Activated T-helper 17 cell treated with anti-CD3 and anti-CD28 coated beads, Interleukin-2, amount 50 U/mL, for 72 hours (primary cell): ENCODE measurements at places on chromosomes 2 and 18.

- peaks cover 35% of the 10 kb centered on the region for H3K4me1 ChIP-seq
- no peaks in the 10 kb centered on the region for H3K27me3 ChIP-seq
- peaks cover 51% of the 10 kb centered on the region for H3K36me3 ChIP-seq
- peak overlapping the region; percentile 35 for H3K27ac ChIP-seq
- ATAC-seq, result no peak
Measured at GRCh38 chr18:54206447-54206846, 18.0 kb downstream of the MBD2 start.

DNA sequence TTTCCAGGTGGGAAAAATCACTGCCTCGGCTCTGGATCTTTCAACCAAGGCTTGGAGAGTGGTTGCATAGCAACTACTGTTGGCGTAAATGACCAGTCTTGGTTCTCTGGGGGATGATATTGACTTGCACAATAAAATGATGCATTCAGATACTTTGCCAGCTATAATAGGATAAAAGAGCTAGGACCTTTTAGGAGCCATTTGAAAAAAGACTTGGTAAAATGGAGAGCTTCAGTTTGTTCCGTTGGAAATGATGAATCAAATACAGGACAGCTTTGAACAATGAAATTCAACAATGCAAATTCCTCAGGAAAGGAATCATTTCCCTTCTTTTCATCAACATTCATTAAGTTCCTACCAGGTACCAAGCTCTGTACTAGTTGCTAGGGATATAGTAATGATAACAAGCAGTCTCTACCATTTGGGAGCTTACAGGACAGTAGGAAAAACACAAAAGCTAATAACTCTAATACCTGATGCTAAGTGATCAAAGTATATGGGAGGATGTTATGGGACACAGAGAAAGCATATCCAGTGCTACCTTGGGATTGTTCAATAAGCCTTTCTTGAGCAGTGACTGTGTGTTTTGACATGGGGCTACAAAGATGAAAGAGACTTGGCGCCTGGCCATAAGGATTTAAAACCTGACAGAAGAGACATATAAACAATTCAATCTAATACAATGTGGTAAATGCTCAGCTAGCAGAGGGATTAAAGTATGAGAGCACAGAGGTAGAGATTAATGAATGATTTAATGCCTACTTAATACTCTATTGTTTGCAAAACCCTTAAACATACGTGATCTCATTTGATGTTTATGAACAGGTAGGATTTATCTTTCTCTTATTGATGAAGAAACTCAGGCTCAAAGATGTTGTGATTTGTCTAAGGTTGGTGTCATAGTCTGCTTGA is 110.7 kb downstream of the QPCT start:
- H3K27ac ChIP-seq, result peak overlapping the region; percentile 93
- ATAC-seq, result no peak
- peak overlapping the region; percentile 72 for H3K4me3 ChIP-seq
- H3K36me3 ChIP-seq, result no peaks in the 10 kb centered on the region
- H3K4me1 ChIP-seq, result peaks cover 54% of the 10 kb centered on the region
- H3K27me3 ChIP-seq, result no peaks in the 10 kb centered on the region

DNA sequence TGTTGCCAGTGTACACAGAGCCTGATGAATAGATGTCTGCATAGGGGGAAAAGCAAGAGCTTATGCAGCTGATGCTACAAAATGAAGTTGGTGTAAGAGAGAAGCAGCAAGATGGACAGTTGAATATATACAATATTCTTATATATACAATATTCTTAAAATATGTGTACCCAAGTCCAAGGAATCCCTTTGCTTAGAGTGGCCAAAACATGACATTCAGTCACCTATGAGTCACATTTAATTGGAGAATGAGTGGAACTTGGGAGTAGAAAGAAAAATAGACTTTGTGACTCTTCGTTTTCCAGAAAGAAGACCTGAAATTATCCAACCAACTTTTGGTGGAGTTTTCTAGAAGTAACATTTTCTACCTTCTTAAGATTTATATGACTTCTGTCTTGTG is 81.8 kb downstream of the SCN9A start:
- no peaks in the 10 kb centered on the region for H3K27me3 ChIP-seq
- no peak overlapping the region for H3K27ac ChIP-seq
- H3K4me1 ChIP-seq, result no peaks in the 10 kb centered on the region
- ATAC-seq, result no peak

DNA sequence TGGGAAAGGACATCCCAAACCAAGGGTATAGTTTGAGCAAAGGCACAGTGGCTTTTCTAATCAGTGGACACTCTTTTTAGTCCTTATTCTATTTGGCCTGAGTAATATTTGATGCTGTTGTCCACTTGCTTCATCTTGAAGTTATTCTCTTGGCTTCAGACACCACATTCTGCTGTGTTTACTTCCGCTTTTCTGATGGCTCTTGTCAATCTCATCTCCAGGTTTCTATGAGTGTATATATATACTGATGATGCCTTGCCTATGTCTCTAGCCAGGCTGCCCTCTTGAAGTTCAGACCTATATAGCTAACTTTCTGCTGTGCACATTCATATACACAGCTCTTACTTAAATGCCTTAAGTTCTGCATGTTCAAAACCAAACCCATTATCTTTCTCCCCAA is 83.1 kb downstream of the EFEMP1 start:
- H3K27me3 ChIP-seq, result peaks cover 6% of the 10 kb centered on the region
- H3K36me3 ChIP-seq, result no peaks in the 10 kb centered on the region
- no peak for ATAC-seq
- H3K27ac ChIP-seq, result no peak overlapping the region

DNA sequence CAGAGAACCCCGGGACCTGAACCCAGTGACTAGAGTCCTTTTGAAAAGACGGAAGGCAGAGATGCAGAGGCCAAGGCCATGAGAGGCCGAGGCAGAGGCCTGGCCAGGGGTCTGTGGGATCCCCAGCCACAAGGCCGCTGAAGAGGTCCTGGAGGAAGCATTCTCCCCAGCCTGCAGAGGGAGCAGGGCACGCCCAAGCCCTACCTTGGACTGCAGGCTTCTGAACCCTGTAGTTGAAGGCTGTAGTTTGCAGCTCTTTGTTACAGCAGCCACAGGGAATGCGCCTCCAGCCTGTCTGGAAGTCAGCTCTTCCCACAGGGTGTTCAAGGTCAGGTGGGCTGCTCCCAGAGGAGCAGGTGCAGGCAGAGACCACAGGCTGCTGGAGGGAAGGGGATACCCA is 22.1 kb upstream of the PXDN start:
- no peaks in the 10 kb centered on the region for H3K4me1 ChIP-seq
- H3K4me3 ChIP-seq, result no peak overlapping the region
- H3K36me3 ChIP-seq, result no peaks in the 10 kb centered on the region
- no peak overlapping the region for H3K27ac ChIP-seq
- no peaks in the 10 kb centered on the region for H3K27me3 ChIP-seq

- peaks cover 8% of the 10 kb centered on the region for H3K27me3 ChIP-seq
- H3K4me1 ChIP-seq, result no peaks in the 10 kb centered on the region
- no peak overlapping the region for H3K4me3 ChIP-seq
- H3K27ac ChIP-seq, result no peak overlapping the region
Measured at GRCh38 chr18:50820901-50821520, 1.2 kb upstream of the MRO start.
